Urothelium cell line (cell line): ENCODE measurements at places on chromosomes 1 and 21.

DNA sequence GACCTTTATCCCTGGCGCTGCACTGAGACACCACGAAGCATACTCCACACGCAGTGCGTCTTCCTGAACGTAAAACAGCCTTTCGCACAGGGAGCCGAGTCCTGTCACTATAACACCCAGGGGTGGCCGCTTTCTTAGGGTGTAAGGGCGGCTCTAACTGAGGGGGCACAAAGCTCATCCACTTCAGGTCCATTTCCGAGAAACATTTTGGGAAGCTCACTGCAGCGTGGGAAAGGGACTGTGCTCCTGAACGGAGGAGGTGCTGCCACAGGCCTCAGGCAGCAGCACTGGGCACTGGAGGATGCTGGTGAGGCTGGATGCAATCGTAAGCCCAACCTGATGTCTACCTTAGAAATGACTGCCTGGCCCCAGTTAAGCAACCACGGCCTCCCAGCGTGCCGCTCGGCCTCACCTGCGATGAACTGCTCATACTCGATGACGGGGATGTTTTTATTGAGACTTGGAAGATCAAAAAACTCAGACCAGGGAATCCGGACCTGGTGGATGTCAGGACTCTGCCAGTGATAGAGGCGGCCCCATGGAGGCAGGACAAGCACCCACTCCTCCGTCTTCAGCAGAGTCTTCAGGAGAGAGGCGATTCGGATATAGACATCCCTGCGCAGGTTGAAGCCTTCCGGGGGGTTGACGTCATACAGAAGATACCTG lies 2.3 kb downstream of the POFUT2 start:
- DNase-seq = no peak

DNA sequence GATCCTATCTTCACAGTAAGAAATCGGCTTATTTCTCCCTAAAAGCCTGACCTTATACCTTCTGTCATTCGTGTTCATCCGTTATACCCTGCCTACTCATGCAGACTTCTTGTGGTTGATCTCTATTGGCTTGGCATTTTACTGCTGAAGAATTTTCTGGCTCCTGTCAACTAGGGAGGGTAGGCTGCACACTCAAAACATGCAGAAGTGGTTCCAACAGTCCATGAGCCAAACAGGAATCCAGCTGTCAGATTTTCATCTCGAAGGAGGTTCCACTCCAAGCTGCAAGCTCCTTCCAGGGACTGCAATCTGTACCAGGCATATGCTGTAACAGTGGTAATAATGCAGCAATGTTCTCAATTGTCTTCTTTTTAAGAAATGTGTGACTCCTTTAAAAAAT lies 10.1 kb downstream of the DNAJC11 start:
- no peak for DNase-seq

GRCh38 chr1:33608825-33609400 lies 136.5 kb downstream of the ZSCAN20 start:
- DNase-seq = no peak

DNA sequence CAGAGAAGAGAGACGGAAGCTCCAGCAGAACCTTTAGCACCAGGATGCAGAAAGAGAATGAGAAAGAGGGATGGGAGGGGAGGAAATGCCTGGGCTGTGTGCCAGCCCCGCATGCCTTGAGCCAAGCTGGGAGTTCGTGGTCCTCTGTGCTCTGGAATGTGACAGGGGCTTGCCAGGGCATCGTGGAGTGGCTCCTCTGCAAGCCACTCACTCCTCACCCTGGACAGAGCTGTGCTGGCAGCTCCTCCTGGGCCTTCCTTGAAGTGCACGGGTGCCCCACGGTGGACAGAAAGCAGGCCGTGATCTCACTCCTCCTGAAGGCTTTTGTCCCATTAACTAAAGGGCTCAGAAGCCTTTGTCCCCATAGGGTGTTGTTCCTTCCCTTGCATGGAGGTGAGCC lies 34.8 kb upstream of the PRELP start:
- DNase-seq = peak; percentile 69

DNA sequence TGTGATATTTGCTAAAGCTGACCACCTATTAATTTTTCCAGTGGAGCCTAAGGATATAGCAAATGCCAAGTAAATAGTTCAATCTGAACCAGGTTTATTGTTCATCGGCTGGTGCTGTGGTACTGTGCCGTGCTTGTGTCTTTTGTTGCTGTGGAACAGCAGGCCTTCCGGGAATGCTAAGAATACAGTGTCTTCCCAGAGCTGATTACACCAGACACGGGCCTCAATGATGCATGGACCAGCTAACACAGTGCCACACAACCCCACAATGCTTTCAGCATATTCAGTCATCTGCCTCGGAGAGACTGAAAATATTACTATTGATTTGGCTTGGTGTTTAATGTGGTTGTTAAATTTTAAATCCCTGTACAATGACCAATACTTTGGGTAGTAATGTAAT lies 415.4 kb downstream of the PTBP2 start:
- no peak for DNase-seq

DNA sequence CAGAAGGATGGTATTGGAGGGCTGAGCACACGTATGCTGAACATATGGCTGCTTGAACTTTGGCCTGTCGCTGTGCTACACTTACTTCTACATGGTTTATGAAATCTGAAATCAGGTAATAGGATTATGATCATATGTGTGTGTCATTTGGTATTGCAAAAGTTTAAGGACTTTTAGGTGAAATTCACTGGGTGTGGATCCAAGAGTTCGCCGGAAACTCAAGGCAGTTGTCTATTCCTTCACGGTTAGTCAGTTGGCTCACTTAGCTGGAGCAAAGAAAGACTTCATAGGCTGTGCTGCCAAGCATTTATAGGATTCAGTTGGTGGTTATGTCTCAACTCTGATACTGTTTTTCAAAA lies 927 bp downstream of the UAP1 start:
- DNase-seq = peak; percentile 8

DNA sequence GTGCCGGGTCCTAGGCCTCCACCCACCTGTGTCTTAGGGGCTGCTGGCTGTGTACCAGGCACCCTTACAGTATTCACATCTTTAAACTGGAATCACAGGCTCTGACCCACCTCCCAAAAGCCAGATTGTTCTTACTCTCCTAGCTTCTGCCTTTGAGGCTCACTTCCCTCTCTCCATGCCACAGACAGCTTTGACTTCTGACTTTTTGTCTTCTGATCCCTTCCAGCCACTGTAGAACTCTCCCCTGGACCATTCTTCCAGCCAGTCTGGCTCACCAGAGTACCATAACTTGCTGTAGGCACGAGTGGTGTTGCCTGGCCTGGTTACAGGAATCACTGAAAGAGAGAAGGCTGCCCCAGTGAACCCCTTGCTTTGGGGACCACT lies 58.1 kb upstream of the STUM start:
- DNase-seq = no peak

- DNase-seq = no peak
Measured at GRCh38 chr1:36094621-36095061, 5.9 kb downstream of the ADPRS start.

DNA sequence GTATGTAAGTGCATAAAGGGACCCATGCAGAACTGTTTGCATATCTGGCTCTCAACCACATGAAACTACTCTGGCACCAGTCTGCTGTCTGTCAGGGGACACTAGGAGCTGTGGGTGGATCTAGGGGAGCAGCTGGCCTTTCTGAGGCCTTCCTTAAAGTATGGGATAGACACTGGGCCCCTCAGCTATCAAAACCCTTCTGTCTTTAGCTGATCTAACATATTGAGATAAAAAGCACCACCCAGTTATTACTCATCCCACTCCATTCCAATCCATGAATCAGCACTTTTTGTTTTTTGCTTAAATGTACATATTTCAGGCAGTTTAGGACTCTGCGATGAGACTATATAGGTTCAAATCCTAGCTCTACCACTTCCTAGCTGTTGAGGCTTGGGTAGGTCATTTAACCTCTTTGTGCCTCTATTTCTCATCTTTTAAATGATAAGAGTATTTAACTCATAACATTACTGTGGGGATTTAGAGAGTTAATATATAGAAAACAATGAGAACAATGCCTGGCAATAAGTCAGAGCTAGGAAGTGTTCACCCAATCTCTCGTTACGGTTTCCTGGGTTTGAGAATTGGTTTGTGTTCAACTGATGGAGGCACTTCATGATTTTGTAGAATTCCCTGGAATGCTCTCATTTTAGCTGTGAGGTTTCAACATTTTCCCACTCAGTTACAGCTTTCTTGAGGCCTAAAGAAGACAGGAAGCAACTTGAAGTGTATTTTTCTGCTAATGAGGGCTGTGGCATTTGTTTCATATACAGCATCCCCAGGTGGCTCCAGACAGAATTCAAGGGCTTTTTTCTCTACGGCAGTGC lies 68.9 kb downstream of the LRIG2 start:
- no peak for DNase-seq

DNA sequence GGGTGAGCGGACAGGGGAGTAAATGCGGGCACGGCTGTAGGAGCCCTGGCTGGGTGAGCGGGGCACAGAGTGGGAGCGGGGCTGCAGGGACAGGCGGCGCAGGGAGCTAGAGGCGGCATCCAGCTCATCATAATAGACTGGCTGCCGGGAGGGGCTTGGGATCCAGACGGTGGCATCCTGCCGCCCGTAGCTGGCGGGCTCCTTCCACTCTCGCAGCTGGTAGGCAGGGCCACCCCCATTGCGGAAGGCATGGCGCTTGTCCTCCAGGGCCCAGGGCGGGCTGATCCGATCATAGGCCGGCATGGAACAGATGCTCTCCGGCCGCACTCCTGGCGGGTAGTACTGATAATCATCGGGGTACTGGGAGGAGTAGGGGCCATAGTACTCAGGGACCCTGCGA lies 43.7 kb upstream of the GOLT1A start:
- no peak for DNase-seq

GRCh38 chr1:225944951-225945350 lies 3.9 kb upstream of the LEFTY2 start:
- no peak for DNase-seq
